ENCODE measurements at places on chromosomes 16 and 17.

- no peak for DNase-seq
Observed at GRCh38 chr16:73107371-73107770, 59.4 kb upstream of the ZFHX3 start.

- no peak for DNase-seq
Observed at GRCh38 chr17:39648616-39649366, 11.8 kb downstream of the STARD3 start.

DNA sequence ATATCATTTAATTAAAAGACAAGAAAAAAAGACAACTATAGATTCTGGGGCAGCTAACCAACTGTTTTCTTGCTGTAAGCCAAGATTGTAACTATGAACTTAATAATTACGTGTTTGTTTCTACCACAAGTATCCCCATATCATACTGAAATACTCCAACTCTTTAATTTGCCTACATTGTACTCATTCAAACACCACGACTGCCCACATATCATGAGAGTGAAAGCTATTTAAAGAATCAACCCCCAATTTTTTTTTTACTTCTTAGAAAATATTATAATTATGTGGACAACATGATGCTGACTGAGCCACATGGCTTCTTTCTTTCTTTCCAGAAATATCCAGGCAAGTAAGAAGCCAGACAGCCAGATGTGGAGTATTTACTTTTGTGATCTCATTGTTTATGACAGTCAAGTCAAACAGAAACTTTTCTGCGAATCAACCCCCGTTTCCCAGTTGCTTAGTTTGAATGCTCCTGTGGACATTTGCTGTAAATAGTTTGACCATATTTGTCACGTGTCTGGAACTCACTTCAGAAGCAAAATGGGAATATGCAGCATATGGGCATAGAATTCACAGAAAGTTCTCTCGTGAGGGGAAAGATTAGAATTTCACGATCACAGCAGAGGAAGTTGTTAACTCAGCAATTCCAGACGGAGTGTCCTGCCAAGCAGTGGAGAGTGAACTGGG is 126.8 kb upstream of the PSMD7 start:
- no peak for DNase-seq

DNA sequence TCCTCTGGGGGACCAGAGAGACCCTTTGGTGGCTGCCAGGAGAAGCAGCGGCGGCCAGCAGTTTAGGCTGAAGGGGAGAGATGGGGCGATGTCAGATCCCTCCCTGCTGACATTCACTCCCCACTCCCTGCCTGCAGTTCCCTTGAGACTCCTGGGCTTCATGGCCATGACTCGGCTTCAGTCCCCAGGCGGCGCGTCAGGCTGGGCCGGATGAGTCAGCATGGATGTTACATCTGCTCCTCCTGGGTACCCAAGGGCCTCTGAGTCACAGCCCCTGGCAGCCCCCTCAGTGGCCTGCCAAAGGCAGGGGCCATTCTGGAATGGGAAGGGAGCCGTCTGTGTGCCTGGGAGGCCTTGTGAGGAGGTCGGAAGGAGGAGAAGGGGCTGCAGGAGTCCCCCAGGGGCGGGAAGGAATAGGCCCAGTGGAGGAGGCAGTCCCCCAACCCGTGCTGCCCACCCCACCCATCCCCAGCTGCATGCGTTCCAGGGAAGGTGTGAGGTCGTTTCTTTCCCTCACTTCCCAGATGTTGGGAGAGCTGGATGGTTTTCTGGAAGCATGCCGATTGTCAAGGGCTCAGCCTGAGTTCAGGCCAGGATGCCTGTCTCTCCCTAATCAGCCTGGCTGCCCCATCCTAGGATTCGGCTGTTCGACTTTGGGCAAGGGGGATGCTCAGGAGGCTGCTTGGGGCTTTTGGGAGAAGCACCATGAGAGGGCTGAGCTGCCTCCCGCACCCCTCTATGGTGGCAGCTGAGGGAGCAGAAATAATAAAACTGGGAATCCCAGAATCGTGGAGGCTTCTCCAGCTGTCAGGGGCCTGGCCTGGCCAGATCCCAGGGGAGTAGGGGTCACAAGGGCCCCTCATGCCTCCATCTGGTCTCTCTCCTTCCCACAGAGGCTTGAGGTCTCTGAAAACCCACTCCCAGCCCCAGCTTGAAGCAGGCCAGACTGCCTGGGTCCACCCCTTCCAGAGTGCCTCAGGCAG is 9.7 kb downstream of the RHBDL3 start:
- peak; percentile 45 for DNase-seq

GRCh38 chr17:33322063-33322462 is 29.0 kb upstream of the ASIC2 start:
- no peak for DNase-seq

GRCh38 chr17:67689534-67690177 is 28.1 kb upstream of the NOL11 start:
- peak; percentile 52 for DNase-seq

DNA sequence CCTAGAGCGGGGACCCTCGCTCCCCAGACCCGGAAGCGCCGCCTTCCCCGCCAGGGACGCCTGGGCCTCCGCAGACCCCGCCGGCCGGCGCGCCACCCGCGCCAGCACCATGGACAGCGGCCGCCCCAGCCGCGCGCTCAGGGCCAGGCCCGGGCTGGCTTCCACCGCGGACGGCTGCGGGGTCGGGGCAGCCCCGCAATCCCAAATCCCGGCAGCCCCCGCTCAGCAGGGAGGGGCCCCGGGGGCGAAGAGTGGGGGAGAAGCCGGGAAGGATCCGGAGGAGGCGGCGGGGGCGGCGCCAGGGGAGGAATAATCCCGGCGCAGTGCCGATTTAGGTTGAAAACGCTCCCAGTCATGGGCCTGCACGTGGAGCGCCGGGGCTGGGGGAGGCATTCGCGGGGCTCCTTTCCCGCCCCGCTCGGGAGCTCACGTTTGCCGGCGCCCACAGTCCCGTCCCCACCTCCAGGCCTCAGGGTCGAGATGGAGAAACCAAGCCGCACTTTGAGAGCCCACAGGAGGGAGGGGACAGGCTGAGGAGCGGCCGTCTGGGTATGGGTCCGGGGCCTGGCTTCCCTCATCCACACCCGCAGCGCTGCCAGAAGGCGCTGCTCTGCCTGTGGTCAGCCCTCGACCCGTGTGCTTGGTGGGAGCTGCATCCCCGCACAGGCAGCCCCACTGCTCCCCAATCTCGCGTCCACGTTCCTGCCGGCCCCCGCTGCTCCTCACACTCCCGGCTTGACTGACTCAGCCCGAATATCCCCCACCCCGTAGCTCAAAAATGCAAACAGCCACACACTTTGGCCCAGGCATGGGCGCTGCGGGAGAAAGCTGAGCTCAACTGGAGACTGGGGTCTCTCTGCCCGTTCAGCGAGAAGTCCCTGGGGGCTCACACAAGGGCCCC is 4.7 kb downstream of the FBXL16 start:
- DNase-seq: no peak

GRCh38 chr16:25501530-25502255 is 190.1 kb upstream of the HS3ST4 start:
- DNase-seq: no peak

- no peak for DNase-seq
Observed at GRCh38 chr17:59810894-59811153, 81.9 kb downstream of the TUBD1 start.

GRCh38 chr17:72165867-72166439 is 45.1 kb downstream of the SOX9 start:
- no peak for DNase-seq

DNA sequence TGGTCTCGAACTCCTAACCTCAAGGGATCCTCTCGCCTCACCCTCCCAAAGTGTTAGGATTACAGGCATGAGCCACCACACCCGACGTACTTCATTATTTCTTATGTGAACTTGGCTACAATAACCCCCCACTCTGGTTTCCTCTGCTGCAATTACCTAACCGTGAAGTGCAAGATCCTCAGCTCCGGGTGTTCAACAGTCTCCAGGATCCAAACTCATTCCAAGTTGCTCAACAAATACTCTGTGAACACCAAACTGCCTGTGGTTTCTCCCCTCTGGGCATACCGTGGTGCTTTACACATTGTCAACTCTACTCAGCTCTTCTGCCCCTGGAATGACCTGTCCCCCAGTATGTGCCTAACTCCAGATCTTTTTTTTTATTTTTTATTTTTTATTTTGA is 6.8 kb upstream of the SULT1A1 start:
- DNase-seq: no peak

GRCh38 chr17:80248001-80248893 is 12.4 kb upstream of the RNF213 start:
- no peak for DNase-seq

DNA sequence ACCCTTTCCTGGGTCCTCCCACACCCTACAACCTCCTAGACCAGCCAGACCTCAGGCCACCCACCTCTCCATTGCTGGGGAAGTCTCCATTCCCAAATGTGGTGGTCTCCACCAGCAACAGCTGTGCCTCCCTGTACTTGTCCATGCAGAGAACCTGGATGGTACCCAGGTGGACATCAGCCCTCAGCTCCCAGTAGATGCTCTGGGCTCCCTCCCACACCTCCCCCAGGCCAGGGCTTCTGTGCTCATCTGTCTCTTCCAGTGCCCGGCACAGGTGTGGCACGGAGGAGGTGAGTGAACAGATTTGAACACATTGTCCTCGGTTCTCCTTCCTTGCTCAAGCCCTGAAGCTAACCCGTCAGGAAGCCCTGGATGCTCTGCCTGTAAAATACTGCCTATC is 34.6 kb downstream of the LGALS9 start:
- no peak for DNase-seq

DNA sequence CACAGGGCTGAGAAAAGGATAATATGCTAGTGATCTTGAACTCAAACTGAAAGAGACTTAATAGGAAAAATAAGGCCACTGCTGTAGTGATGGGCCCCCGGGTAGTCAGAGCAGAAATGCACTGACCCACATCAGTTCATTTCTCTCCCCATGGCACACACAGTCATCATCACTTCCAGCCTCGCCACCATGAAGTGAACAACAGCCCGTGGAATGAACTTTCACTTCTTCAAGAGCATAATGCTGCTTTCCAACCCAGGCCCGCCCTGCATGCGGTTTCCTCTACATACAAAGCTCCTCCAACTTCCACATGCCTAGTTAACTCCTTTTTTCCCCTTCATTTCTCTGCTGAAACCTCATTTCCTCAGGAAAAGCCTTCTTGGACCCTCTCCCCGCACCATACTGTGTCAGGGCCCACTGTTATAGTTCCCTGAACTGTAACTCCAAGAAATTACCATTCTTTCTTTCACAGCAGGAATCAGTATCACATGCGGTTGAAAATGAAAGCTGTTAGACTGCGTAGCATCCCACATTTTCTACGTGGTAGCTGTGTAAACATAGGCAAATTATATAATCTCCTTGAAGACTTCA is 65.8 kb upstream of the SMIM36 start:
- peak; percentile 68 for DNase-seq

GRCh38 chr16:68995011-68995504 is 110.4 kb upstream of the HAS3 start:
- DNase-seq: no peak

DNA sequence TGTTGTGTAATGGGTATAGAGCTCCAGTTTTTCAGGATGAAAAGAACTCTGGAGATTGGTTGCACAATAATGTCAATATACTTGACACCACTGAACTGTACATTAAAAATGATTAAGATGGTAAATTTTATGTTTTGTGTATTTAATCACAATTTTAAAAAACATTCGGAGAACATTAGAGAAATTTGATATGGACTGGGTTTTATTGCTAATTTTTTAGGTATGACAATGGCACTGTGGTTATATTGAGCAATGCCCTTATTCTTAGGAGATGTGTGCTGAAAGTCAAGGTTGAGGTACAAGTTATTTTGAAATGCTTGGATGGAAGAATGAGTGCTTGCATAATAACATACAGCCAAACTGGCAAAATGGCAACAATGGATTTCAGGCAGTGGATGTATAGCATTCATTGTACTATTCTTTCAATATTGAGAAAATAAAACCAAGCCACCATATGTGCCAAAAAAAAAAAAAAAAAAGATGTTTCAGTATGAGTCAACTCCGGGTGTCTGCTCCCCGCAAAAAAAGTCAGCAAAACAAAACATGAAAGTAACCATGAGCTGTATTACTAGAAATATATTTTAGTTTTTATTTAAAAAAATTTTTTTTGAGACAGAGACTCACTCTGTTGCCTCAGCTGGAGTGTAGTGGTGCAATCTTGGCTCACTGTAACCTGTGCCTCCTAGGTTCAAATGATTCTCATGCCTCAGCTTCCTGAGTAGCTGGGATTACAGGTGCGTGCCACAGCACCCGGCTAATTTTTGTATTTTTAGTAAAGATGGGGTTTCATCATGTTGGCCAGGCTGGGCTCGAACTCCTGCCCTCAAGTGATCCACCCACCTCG is 19.8 kb downstream of the HOXB1 start:
- peak; percentile 24 for DNase-seq

DNA sequence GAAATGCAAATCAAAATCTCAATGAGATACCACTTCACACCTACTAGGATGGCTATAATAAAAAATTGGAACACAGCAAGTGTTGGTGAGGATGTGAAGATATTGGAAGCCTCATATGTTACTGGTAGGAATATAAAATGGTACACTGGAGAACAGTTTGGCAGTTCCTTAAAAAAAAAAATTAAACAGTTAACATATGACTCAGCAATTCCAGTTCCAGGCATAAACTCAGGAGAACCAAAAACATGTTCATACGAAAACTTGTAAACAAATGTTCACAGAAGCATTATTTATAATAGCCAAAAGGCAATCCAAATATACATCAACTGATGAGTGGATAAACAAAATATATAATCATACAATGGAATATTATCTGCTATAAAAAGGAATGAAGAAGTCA is 28.2 kb downstream of the ZNF652 start:
- no peak for DNase-seq

DNA sequence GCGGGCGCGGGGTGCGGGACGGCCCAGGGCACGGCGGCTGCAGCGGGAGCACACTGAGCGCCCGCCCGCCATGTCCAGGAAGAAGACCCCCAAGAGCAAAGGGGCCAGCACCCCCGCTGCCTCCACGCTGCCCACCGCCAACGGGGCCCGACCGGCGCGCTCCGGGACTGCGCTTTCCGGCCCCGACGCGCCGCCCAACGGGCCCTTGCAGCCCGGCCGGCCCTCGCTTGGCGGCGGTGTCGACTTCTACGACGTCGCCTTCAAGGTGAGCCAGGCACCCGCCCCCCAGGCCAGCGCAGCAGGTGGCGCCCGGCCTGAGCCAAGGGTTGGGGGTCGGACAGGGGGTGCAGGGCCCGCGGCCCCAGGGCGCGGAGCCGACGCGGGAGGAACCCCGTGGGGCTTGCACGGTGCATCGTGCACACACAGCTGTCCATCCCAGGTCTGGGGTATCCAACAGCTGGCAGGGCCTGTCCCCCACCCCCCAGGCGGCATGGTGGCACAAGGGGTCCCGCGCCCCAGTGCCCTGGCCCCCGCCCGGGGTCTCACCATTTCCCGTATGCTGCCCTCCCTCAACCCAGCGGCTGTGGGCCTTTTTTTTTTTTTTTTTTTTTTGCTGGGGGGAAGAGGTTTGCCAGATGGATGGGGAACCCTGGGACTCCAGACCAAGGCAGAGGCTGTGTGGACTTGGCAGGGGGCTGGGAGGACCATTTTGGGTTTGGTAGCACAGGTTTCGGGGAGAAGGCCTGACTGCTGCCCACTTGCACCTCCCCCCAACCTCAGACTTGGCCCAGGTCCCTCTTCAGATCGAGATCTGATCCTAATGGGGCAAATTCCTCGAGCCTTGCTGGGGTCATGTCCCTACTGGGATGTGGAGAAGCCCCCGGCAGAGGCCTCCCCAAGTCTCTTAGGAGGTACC is 547 bp downstream of the RAB26 start:
- DNase-seq: peak; percentile 51
